T-cell (primary cell): ENCODE measurements at places on chromosomes 3 and 15.

DNA sequence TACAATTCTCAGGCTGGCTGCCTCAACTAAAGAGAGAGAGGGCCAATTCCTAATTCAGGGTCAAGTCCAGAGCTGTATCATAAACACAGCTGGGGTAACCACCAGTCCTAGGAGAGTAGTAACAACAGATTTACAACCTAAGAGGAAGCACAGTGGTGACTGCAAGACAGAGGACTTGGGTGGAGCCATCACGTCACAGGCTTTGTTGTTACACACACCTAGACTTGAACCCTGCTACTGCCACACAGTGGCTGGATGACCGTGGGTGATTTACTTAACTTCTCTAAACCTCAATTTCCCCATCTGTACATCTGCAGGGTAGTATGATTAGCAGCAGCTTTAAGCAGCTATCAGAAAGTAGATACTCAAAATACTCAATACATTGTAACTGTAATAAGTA lies 78.6 kb downstream of the MYLK start:
- DNase-seq, result no peak

- no peak for DNase-seq
Observed at GRCh38 chr15:81117581-81117980, 16.5 kb upstream of the CFAP161 start.

DNA sequence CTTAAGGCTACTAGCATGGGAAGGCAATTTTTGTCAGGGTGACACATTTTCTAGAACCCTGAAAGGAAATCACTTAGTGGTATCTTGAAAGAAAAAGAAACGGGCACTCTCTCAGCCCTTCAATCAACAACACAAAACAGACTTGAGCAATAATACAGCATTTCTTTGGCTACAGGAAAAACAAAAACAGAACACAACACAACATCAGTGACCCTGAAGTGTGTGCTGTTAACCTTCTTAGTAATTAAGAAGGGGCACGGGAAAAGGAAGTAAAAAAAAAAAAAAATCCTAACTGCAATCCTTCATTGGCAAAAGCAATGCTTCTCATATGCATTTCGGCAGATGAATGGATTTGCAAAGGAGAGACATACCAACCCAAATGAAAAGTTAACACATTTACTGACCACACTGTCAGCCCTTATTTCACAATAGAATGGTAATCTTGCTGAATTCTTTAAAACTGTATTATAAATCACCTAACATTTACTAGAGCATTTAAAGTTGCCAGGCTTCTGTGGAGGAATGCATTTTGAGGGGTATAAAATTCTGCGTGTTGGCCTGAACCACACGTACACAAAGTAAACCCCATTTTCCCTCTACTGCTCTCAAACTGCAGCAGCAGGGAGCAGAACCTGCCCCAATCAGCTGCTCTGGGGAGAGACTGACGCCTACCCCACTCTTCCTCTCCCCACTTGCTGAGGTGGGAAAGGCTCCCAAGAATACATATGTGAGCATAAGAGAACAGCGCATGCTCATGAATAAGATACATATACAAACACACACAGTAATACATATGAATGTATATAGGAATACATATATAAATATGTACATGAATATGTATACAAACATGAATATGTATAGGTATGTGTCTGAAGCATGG lies 198.5 kb downstream of the FOXP1 start:
- DNase-seq, result no peak

GRCh38 chr3:87834327-87834726 lies 224.5 kb downstream of the CGGBP1 start:
- DNase-seq, result no peak

DNA sequence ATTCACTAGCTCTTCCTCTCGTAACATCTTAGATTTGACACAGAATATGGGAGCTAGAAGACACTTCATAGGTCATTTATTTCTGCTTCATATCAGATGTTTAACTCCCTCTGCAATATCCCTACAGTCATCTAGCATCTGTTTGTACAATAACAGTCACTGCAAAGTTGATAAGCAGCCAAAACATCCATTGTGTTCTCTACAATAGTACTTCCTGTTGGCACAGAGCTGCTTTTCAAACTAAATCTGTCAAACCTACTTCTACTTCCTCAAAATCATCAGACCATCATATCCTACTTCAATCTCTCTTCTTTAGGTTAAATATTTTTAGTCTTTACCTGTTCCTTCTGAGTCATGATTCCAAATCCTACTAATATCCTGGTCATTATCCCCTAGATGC lies 233.2 kb downstream of the FGF12 start:
- no peak for DNase-seq

DNA sequence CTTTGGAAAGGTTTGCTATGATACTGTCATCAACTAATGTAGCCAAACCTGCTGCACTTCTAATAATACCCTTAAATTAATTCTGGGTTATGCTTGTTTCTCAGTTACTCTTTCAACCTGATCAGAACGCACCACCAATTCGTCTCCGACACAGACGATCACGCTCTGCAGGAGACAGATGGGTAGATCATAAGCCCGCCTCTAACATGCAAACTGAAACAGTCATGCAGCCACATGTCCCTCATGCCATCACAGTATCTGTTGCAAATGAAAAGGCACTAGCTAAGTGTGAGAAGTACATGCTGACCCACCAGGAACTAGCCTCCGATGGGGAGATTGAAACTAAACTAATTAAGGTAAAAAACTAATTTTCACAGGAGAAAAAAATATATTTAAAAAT lies 7.9 kb upstream of the RPLP1 start:
- DNase-seq, result no peak

- no peak for DNase-seq
Observed at GRCh38 chr3:143329567-143330211, 210.1 kb downstream of the CHST2 start.

DNA sequence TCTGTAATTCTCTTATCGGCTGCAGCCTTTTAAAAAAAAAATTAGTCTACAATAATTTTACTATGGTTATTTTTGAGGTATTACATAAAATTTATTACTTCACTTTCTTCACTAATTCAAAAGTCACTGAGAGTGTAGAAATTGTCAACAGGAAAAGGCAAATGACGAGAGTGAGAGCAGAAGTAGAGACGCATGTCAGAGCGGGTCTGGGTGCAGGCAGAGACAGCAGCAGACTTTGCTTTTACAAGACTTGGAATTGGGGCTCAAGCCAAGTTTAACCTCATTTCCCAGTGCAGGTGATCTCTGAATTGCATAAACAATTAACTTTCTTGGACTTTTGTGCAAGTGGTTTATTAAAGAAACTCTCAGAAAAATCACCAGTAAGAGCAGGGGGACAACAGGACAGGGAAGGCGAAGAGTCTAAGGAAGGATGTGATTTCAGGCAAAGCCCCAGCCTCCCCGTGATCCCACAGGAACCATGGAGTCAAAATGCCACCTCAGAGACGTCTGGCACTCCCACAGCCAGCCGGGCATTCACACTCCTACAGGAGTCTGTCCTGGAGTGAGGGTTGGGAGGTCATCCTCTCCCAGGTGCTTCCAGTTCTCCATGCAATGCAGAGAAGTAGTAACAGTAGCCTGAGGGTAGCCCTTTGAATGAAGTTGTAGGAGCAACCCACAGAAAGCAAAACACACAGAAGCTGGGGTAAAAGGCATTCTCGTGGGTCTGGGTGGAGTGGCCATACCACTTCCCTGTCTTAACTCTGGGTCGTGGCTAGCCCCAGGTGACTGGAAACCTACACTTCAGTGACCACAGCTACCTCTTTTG lies 274.0 kb upstream of the TGFBR2 start:
- peak; percentile 66 for DNase-seq

DNA sequence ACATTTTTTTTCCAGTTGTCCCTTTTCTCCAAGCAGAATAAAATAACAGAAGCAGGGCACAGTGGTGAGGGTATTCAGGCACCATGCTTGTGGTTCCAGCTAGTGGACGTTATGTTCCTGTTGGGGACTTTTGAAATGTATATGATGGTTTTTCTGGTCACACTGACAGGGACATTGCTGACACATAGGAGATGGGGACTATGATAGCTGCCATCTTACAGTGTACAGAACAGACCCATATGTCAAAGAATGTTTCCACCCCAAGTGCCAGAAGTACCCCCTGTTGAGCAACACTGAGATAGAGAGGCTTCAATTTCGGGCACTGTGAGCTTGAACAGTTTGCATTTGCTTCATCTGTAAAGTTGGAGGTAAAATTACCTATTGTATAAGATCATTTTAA lies 38.6 kb downstream of the MCTP2 start:
- no peak for DNase-seq
